MM.1S (cell line): ENCODE measurements at places on chromosomes 3 and 15.

DNA sequence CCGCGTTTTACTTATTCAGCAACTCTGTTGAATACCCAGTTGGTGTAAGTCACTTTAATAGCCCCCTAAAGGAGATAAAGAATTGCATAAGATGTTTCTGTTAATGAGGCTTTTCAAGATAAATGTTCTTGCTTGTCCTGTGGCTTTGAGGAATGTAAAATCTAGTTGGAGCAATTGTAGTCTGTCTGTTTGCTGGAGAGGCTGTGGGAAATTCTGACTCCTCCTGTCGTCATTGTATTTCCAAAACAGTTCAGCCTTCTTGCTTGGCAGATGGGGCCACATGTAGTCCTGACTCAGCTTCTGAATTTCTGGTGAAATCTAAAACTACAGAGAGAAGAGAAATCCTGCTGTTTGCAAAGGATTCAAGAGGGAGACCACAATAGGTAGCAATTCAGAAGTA lies 114.4 kb downstream of the RYR3 start:
- DNase-seq, result no peak
- no peaks in the 10 kb centered on the region for H3K27me3 ChIP-seq
- H3K4me3 ChIP-seq, result no peak overlapping the region
- H3K4me1 ChIP-seq, result no peaks in the 10 kb centered on the region

GRCh38 chr3:159499031-159499793 lies 489.4 kb upstream of the IL12A start:
- H3K36me3 ChIP-seq, result no peaks in the 10 kb centered on the region
- H3K4me1 ChIP-seq, result no peaks in the 10 kb centered on the region
- H3K27ac ChIP-seq, result no peak overlapping the region
- no peak overlapping the region for H3K4me3 ChIP-seq

GRCh38 chr15:58553365-58553918 lies 121.7 kb downstream of the LIPC start:
- peak; percentile 29 for DNase-seq
- H3K4me3 ChIP-seq, result no peak overlapping the region

DNA sequence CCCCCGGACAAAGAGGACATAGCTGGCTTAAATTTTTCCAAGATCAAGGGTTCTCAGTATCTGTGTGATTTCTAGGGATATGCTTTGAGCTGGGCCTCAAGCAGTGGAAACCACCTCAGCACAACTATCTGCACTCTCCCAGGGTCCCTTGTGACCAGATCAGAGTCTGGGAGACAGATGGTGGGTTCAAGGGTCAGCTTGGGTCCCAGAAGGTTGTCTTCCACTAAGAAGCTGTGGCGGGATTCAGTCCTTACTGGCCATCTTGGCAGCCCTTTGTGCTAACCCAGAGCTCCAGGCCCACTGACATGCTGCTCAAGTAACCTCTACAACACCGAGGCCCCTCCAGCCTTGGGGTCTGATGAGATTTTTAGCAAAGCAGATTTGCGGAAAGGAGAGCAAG lies 2.7 kb downstream of the INSYN1 start:
- no peaks in the 10 kb centered on the region for H3K4me1 ChIP-seq
- no peak for DNase-seq
- no peak overlapping the region for H3K4me3 ChIP-seq
- no peak overlapping the region for H3K27ac ChIP-seq
- H3K27me3 ChIP-seq, result peaks cover 84% of the 10 kb centered on the region
- H3K36me3 ChIP-seq, result no peaks in the 10 kb centered on the region

GRCh38 chr15:62618432-62618831 lies 424.1 kb upstream of the TPM1 start:
- H3K4me1 ChIP-seq, result no peaks in the 10 kb centered on the region
- no peak overlapping the region for H3K4me3 ChIP-seq
- no peaks in the 10 kb centered on the region for H3K27me3 ChIP-seq
- no peaks in the 10 kb centered on the region for H3K36me3 ChIP-seq
- H3K27ac ChIP-seq, result no peak overlapping the region

- no peak overlapping the region for H3K27ac ChIP-seq
- no peak overlapping the region for H3K4me3 ChIP-seq
- DNase-seq, result peak; percentile 66
- H3K36me3 ChIP-seq, result no peaks in the 10 kb centered on the region
- H3K4me1 ChIP-seq, result 0 out of 2 replicates have a peak, but pooled peaks cover 3% of the 10 kb centered on the region
Observed at GRCh38 chr15:77031376-77032050, 36.6 kb downstream of the PSTPIP1 start.

- no peaks in the 10 kb centered on the region for H3K27me3 ChIP-seq
- peak overlapping the region; percentile 78 for H3K27ac ChIP-seq
- no peaks in the 10 kb centered on the region for H3K36me3 ChIP-seq
- peak overlapping the region; percentile 62 for H3K4me3 ChIP-seq
Observed at GRCh38 chr15:59997070-59997701, 6.9 kb upstream of the FOXB1 start.

GRCh38 chr3:127016461-127016860 lies 33.5 kb downstream of the PLXNA1 start:
- H3K36me3 ChIP-seq, result no peaks in the 10 kb centered on the region
- no peak overlapping the region for H3K4me3 ChIP-seq
- no peaks in the 10 kb centered on the region for H3K27me3 ChIP-seq
- H3K4me1 ChIP-seq, result no peaks in the 10 kb centered on the region
- no peak for DNase-seq
- no peak overlapping the region for H3K27ac ChIP-seq

DNA sequence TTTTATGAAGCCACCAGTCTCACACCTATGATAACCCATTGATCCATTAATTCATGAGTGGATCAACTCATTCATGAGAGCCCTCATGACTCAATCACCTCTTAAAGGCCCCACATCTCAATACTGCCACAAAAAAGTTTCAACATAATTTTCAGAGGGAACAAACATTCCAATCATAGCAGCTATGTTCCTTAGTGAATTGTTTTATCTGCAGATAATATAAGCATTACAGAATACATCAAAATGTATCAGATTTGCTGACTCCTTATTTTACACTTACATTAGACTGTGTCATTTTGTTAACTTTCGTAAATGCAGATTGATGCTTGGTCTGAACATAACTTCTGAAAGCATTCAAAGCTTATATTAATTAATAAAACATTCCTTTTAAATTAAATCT lies 155.3 kb upstream of the MBNL1 start:
- no peaks in the 10 kb centered on the region for H3K27me3 ChIP-seq
- no peaks in the 10 kb centered on the region for H3K36me3 ChIP-seq
- H3K4me1 ChIP-seq, result no peaks in the 10 kb centered on the region

DNA sequence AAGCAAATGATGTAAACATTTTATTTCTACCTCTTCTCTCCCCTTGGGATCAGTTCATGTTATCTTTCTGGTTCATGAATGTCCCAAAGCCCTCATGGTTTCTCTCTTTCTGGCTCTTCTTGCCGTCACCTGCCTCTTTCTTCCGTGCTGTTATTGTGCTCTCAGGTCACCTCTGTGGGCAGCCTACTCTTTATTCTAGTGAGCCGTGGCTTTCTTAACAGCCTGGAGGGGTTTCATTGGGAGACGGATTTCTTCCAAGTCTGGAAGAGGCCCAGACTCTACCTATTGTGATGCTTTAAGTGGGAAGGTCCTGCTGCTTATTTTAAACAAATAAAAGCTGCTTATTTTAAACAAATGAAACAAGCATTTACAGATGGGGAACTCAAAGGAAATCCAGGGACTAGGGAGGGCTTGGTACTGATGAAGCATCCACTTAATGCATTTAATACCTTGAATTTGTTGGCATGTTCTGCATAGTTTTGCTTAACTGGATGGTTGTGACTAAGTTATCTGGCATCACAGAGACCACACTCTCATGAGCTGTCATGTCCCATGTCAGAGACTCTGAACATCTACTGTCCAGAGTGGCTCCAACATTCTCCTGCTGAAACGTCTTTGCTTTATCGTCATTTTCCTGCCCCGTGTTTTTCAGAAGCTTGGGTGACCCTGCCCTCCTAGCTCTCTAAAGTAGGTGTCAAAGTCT lies 443.3 kb downstream of the GABRG3 start:
- H3K4me1 ChIP-seq, result no peaks in the 10 kb centered on the region
- DNase-seq, result no peak
- H3K4me3 ChIP-seq, result no peak overlapping the region
- no peaks in the 10 kb centered on the region for H3K36me3 ChIP-seq

DNA sequence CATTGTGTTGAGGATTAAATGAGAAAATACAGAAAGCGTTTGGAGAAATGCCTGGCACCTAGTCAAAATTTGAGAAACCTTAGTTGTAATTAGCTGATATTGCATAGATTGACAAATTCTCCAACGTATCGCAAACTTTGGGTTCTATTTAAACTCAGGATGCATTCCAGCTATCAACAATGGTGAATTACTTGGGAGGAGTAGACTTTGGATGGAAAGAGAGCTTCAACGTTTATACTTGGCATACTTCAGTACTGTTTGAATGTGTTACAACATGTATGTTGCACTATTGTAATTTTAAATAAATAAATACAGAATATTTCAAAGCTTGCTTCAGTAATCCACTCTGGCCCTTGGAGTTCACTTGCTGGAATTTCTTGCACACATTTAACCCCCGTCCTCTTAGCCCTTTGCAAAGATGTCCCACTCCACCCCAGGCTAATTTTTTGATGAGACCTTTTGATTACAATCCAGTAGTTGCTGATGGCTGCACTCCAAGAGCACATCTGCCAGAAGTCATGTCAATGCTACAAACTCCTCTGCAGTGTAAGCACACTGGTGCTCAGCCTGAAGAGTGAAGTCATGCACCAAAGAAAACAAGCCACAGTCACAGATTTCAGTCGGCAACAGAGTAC lies 4.7 kb upstream of the DIS3L start:
- no peak overlapping the region for H3K4me3 ChIP-seq
- no peak overlapping the region for H3K27ac ChIP-seq
- no peak for DNase-seq
- H3K27me3 ChIP-seq, result no peaks in the 10 kb centered on the region
- 0 out of 2 replicates have a peak, but pooled peaks cover 6% of the 10 kb centered on the region for H3K4me1 ChIP-seq
- no peaks in the 10 kb centered on the region for H3K36me3 ChIP-seq

DNA sequence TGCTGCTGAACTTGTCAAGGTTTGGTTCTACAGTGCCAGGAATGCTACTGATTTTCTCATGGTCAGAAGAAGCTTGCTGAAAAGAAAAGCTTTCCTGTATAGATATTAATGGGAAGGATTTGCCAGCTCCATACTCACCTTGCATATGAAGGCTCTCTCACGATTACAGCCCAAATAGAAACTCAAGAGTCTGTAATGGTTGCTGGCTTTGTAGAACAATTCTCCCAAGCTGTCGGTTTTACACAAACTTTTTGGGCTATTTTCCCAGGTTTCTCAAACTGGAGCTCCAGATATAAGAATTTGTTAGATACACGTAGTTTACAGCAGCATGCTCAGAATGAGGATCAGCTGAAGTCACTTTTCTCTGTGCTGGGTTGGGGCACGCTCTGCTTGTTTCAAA lies 30.1 kb upstream of the LRRC3B start:
- no peak for DNase-seq
- H3K4me3 ChIP-seq, result no peak overlapping the region
- H3K27me3 ChIP-seq, result no peaks in the 10 kb centered on the region
- H3K36me3 ChIP-seq, result no peaks in the 10 kb centered on the region
- H3K27ac ChIP-seq, result no peak overlapping the region

GRCh38 chr15:67140078-67140833 lies 74.9 kb downstream of the SMAD3 start:
- no peaks in the 10 kb centered on the region for H3K36me3 ChIP-seq
- DNase-seq, result no peak
- H3K4me1 ChIP-seq, result peaks cover 19% of the 10 kb centered on the region
- no peaks in the 10 kb centered on the region for H3K27me3 ChIP-seq
- H3K27ac ChIP-seq, result no peak overlapping the region
- no peak overlapping the region for H3K4me3 ChIP-seq

DNA sequence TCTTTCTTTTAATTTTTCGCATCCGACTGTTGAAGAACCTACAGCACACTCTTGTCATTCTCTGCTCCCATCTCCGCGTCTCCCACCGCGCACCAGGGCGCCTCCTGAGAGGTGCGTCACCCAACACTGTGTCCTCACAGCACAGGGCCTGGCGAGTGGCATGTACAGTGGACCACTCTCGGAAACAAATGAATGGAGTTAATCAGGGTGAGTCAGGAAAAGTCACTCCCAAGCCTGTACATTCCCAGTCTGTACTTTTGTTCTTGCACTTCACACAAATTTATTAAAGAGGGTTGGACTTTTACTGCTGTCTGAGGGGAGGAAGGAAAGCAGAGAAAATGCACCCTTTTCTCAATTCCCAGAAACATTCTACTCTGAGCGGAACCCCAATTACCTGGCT lies 625 bp downstream of the COL6A6 start:
- no peak overlapping the region for H3K27ac ChIP-seq
- H3K36me3 ChIP-seq, result no peaks in the 10 kb centered on the region
- DNase-seq, result no peak
- H3K27me3 ChIP-seq, result no peaks in the 10 kb centered on the region
- no peak overlapping the region for H3K4me3 ChIP-seq

DNA sequence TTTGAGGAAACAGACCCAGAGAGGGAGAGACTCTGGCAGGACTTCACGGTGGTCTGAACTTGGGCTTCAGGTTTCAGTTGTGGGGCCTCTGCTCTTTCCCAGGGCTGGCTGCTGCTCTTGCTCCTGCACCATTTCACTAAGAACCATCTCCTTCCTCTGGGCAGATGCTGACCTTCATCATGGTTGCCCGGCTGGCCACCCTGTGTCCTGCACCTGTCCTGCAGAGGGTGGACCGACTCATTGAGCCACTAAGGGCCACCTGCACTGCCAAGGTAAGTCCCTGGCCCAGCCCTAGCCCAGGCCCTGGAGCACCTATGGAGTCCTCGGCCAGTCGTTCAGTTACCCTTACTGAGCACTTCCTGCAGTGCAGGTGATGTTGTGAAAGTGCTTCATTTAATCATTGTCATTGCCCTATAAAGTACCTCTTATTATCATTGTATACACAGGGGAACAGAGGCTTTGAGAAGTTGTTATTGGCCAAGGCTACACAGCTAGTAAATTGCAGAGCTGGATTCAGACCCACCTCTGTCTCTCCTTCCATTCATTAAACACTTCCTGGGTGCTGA lies 10.0 kb downstream of the RPL32 start:
- DNase-seq, result no peak
- no peak overlapping the region for H3K27ac ChIP-seq
- H3K36me3 ChIP-seq, result peaks cover 26% of the 10 kb centered on the region
- H3K4me1 ChIP-seq, result no peaks in the 10 kb centered on the region

GRCh38 chr15:96338766-96339618 lies 8.5 kb downstream of the NR2F2 start:
- H3K36me3 ChIP-seq, result no peaks in the 10 kb centered on the region
- H3K27ac ChIP-seq, result no peak overlapping the region
- H3K4me3 ChIP-seq, result no peak overlapping the region
- H3K4me1 ChIP-seq, result no peaks in the 10 kb centered on the region
- no peak for DNase-seq

DNA sequence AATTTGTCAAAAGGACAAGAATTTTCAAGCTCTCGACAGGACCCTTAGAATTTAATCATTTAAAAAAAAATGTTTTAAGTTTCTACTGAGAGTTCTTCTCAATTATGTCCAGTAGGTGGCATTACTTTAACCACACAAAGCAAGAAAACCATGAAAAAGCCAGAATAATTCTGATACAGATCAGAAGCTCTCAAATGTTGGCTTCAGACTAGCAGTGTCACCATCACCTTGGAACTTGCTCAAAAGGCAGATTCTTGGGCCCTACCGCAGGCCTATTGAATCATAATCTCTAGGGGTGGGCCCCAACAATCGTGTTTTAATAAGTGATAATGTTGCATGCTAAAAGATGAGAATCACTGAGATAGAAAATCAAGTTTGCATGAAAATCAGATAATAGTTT lies 99.5 kb upstream of the KCNMB2 start:
- no peak overlapping the region for H3K27ac ChIP-seq
- H3K27me3 ChIP-seq, result no peaks in the 10 kb centered on the region
- H3K4me1 ChIP-seq, result peaks cover 21% of the 10 kb centered on the region
- no peaks in the 10 kb centered on the region for H3K36me3 ChIP-seq
- peak; percentile 85 for DNase-seq
